ENCODE measurements at places on chromosomes 2 and 18.

DNA sequence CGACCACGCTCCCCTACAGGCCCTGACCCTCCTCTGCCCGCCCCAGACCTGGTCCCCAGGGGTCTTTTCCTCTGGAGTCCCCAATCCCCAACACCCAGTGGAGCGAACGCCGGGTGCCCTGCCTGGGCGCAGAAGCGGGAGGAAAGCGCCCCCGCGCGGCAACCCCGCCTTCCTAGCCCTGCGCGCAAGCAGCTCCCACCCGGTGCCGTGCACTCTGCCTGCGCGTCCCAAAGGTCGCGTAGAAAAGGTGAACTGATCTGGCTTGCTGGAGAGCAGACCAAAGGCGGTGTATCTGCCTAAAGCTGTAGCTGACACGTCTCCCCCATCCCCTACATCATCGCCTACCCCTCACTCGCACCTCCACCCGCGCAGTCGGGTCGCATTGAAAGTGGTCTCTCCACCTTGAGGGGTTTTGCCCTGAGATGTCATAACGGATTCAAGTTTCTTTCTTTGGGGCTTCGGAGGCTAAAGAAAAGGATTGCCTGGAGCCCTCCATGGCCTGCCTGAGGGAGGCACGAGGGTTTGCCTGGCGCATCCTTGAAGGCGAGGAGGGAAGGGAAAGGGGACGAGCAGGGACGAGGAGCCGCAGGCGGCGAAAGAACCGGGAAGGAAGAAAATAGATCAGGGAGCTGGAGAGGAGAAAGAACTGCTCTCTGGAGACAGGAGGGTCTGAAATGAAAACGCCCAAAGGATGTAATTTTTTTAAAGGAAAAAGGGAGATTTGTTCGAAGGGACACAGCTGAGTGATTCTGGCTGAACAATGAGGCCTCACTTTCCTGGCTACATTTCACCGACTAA lies 5.8 kb downstream of the GAD1 start:
- peaks cover 98% of the 10 kb centered on the region for H3K27me3 ChIP-seq
- H3K4me1 ChIP-seq: peaks cover 33% of the 10 kb centered on the region
- no peak overlapping the region for H3K27ac ChIP-seq
- peak overlapping the region; percentile 54 for H3K4me3 ChIP-seq

DNA sequence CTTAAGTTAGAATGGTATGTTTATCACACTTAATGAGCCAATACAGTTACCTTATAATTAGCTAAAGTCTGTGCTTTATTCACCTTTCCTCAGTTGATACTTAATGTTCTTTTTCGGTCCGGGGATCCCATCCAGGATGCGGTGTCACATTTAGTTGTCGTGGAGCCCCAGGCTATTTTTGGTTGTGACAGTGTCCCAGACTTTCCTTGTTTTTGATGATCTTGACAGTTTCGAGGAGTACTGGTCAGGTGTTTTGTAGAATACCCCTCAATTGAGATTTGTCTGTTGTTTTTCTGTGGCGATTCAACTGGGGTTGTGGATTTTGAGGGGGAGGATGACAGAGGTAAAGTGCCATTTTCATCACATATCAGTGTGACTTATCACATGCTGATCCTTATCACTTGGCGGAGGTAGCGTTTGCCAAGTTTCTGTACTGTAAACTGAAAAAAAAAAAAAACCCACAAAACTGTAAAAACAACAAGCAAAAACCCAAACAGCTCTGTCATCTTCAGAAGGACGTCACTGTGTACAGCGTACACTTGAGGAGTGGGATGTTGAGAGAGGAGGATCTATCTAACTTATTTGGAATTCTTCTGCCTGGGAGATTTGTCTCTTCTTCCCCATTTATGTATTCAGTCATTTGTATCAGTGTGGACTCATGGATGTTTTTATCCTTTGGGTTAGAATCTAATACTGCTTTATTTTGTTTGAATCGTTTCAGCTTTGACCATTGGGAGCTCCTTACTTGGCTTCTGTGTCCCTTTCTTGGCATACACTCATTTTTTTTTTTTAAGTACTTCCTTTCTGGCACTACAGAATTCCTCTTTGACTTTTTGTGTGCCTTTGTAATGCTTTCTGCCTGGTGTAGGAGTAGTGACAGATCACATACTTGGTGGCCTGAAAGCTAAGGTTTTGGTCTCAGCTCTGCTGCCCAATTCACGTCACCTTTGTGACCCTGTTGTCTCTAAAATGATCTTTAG lies 68.1 kb downstream of the FMNL2 start:
- no peak for DNase-seq
- peaks cover 23% of the 10 kb centered on the region for H3K27me3 ChIP-seq
- H3K36me3 ChIP-seq: no peaks in the 10 kb centered on the region

- H3K27ac ChIP-seq: no peak overlapping the region
- no peak for DNase-seq
- no peaks in the 10 kb centered on the region for H3K27me3 ChIP-seq
Observed at GRCh38 chr2:170953941-170954340, 24.9 kb downstream of the GORASP2 start.

DNA sequence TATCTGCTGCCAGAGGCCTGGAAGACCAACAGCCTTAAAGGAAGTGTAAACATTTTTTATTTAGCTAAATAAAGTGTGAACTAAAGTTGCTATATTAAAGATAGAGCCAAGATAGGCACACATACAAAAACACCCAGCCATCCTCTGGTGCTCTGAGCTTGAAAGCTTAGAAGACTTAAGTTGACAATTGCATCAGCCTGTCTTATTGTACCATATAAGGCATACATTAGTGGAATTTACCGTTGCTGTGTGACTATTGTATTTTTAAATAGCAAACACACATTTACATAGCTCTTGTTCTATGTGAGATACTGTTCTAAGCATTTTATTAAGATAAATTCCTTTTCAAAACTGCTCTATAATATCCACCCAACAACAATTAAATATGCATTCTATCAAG lies 736.6 kb upstream of the ZEB2 start:
- DNase-seq: no peak
- no peaks in the 10 kb centered on the region for H3K36me3 ChIP-seq
- H3K27ac ChIP-seq: no peak overlapping the region
- peaks cover 31% of the 10 kb centered on the region for H3K27me3 ChIP-seq
- H3K4me3 ChIP-seq: no peak overlapping the region

DNA sequence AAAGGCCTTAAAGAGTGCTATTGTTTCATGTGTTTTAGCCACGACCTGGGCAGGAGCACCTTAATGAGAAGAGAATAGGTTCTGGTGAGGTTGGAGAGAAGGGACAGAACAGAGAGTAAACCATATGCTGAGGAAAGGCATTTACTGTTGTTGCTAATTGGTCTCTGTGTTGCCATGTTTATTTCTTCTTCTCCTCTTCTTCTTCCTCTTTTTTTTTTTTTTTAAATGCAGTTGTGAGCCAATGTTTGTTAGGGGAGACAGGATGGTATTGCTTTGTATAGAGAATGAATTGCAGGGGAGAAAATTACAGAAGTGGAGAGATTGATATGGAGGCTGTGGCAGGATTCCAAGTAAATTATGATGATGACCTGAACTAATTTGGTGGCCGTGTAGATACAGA lies 2.6 kb downstream of the SCN9A start:
- no peaks in the 10 kb centered on the region for H3K36me3 ChIP-seq
- H3K4me3 ChIP-seq: no peak overlapping the region
- H3K27me3 ChIP-seq: peaks cover 44% of the 10 kb centered on the region
- no peak for DNase-seq
- no peak overlapping the region for H3K27ac ChIP-seq

GRCh38 chr18:59468821-59469220 lies 109.8 kb upstream of the LMAN1 start:
- no peak overlapping the region for H3K27ac ChIP-seq
- DNase-seq: no peak
- peaks cover 8% of the 10 kb centered on the region for H3K27me3 ChIP-seq
- H3K36me3 ChIP-seq: no peaks in the 10 kb centered on the region
- H3K4me3 ChIP-seq: no peak overlapping the region

- no peaks in the 10 kb centered on the region for H3K27me3 ChIP-seq
- H3K27ac ChIP-seq: no peak overlapping the region
- no peaks in the 10 kb centered on the region for H3K4me1 ChIP-seq
- no peak for DNase-seq
Observed at GRCh38 chr2:85257359-85257969, 70.3 kb downstream of the TGOLN2 start.

DNA sequence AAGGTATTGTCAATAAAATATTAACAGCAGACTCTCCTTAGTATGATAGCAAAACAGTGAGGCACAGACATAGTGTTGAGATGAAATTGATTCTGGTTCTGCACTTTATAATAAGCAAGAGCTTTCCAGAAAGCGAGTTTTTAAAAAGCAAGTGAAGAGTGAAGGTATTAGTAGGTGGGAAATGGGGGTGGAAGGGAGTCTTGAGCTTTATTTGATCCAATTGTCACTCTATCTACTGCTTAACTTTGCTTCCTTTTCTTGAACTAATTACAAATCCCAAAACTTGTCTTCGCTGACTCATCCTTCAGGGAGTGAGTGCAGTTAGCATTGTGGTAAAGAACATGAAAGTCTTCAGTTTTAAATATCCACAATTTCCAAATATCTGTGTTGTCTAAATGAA lies 120.6 kb upstream of the BOD1L2 start:
- H3K27me3 ChIP-seq: no peaks in the 10 kb centered on the region
- peaks cover 17% of the 10 kb centered on the region for H3K36me3 ChIP-seq
- H3K27ac ChIP-seq: no peak overlapping the region
- H3K4me1 ChIP-seq: peaks cover 7% of the 10 kb centered on the region
- no peak overlapping the region for H3K4me3 ChIP-seq

GRCh38 chr18:41569867-41570266 lies 385.2 kb upstream of the PIK3C3 start:
- H3K27ac ChIP-seq: no peak overlapping the region
- H3K27me3 ChIP-seq: no peaks in the 10 kb centered on the region
- H3K4me3 ChIP-seq: no peak overlapping the region
- no peak for DNase-seq

DNA sequence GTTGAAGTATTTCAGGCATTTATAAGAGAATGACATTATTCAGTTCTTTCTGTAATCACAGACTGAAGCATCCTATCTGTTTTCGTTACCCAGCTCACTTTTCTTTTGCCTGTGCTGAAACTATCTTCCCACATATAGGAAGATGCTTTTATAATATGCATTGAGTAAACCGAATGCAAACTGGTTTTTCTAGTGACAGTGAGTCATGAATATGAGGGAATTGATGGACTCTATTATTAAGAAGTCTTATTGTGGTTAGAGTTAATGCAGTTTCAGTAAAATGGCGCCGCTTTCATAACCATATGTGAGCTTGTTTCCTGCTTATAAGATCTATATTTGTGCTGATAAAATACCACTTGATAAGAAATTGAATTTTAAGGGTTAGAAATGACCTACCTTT lies 59.2 kb downstream of the ACVR2A start:
- no peaks in the 10 kb centered on the region for H3K27me3 ChIP-seq
- H3K27ac ChIP-seq: no peak overlapping the region
- no peak overlapping the region for H3K4me3 ChIP-seq
- H3K36me3 ChIP-seq: peaks cover 10% of the 10 kb centered on the region

DNA sequence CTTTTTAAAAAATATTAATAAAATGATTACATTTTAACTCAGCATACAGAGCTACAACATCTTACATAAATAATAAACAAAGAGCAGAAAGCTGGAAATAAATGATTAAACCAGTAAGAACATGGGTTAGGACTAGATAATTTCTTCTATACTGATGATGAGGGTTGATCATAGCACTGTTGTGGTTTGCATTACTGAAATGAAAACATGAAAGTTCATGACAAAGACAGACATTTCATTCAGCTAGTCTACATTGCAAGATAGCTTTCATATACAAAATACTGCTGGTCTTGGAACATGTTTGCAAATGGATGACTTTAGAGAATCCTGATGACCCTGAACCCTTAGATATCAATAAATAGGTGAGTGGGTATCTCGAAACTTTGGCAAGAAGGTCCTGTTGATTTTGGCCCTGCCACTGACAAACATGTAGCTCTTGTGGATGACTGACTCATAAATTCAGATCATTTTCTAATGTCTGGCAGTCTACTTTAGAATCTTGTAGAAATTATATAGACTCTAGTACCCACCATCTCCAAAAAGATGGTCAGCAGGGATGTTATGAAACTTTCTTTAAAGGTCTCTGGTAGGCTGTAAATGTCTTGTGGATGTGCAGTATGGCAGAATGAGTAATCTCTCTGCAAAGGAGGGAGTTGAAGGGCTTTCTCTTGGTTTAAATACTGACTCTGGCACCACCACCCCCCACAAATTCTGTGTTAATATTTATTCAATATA lies 15.5 kb upstream of the CDC42EP3 start:
- H3K4me3 ChIP-seq: no peak overlapping the region
- peaks cover 15% of the 10 kb centered on the region for H3K36me3 ChIP-seq
- H3K27me3 ChIP-seq: no peaks in the 10 kb centered on the region
- H3K4me1 ChIP-seq: peaks cover 25% of the 10 kb centered on the region
- DNase-seq: no peak
- no peak overlapping the region for H3K27ac ChIP-seq

- H3K4me1 ChIP-seq: no peaks in the 10 kb centered on the region
- DNase-seq: no peak
- H3K36me3 ChIP-seq: no peaks in the 10 kb centered on the region
- H3K27ac ChIP-seq: no peak overlapping the region
Observed at GRCh38 chr18:56030060-56030459, 442.1 kb upstream of the TCF4 start.
